ENCODE measurements at places on chromosomes 1 and 21.

DNA sequence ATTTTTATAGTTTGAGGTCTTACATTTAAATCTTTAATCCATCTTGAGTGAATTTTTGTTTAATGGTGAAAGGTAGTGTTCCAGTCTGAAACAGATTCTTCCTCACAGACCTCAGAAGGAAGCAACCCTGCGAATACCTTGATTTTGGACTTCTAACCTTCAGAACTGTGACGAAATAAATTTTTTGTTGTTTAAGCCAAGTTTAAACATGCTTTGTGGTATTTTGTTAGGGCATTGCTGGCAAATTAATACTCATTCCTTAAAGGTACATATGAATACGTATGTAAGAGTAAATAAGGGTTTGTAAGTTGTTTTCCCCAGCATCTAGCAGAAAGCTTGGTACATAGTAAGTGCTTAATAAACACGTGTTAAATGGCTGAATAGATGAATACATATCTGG, 100.3 kb downstream of the SEC16B start:
- no peak for DNase-seq

DNA sequence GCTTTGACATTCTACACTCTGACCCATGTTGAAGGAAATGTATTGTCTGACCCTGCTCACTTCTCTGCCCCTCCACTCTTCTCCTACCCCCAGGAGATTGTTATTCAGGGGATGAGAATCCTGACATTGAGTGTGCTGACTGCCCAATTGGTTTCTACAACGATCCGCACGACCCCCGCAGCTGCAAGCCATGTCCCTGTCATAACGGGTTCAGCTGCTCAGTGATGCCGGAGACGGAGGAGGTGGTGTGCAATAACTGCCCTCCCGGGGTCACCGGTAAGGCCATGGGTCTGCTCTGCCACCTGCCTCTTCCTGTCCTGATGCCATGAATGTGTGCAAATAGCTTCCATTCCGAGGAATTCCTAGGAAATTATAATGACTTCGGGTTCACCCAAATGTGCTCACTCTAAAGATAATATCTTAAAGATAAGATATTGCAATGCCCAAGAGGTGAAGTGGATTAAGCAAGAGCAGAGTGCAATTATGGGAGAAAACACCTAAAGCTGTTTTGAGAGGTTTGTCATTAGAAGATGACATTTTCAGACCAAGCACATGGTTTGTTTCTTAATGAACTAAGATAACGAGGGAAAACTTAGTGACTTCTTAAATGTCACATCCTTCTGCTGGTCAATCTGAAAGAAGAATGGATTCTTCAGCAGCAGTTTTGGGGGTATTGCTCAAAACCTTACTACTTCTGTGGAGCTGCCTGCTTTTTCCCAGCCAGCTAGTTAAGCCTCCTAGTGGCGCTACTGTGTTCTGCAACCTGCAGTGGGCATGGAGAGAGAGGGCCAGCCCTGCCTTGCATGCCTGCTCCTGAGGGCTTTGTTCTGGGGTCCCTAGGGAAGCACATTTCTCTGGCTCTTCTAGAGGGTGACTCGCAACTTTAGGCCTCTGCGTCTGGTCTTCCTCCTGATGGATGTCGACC, 41.6 kb downstream of the LAMC2 start:
- DNase-seq, result peak; percentile 60

GRCh38 chr1:246160905-246161304, 346.2 kb downstream of the SMYD3 start:
- DNase-seq, result no peak

DNA sequence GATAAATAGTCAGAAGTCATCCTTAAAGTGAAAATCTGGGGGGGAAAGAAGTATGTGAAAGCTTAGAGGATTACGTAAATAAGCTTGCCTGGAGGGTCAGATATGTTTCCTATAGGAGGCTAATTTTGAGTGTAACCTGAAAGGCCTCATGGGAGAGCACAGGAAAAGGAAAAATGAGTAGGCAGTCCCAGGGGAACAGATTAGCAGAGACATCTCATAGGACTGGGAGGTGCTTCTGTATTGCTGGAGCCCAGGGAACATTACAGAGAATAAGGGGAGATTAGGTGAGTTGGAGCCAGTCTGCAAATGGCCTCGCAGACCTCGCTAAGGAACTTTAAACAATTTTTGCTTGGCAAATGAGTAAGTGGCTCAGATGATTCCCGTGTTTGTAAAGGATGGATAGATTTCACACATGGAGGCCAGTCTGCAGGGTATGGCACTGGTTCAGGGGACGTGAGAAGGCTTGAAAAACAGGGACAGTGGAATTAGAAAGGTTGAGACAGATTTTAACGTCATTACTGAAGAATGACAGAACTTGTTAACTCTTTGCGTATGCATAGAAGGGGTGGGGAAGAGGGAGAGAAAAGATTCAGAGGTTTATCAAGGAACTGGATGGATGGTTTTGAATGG, 149.1 kb downstream of the GREM2 start:
- no peak for DNase-seq

- DNase-seq, result no peak
These were observed 88.0 kb upstream of the WLS start for GRCh38 chr1:68320349-68320748.

GRCh38 chr1:87327376-87328271, 1.1 kb upstream of the LMO4 start:
- DNase-seq, result no peak

GRCh38 chr1:64550510-64550909, 80.6 kb downstream of the CACHD1 start:
- DNase-seq, result no peak

- DNase-seq, result no peak
These were observed 7.5 kb downstream of the DYRK1A start for GRCh38 chr21:37374027-37374426.

DNA sequence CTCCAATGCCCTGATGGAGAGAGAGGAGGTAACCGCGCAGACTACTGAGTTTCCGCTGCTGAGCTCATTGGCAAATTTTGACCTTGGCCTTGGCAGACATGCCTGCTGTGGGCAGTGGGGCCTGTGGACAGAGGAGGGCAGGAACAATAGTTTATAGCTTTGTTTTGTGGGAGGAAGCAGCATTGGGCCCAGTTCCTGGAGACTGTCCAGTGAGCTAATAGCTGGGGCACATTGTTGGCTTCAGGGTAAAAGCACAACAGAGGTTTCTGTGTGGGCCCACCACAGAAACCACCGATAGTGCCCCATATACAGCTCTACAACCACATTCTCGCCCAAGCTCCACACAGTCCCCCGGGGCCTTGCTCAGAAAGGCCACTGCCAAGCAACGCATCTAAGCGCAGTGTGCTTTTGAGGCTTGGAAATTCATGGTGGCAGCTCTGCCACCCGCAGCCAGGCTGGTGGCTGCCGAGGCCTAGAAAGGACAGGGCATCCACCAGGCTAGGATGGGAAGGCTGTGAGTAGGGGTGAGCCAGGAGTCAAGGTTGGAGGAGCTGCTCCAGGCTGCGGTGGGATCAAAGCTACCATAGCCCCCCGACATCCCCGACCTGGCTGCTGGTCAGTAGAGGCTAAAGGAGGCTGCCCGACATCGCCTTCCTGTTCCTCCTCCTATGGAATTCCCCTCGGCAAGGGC, 43.2 kb downstream of the NEK2 start:
- no peak for DNase-seq

DNA sequence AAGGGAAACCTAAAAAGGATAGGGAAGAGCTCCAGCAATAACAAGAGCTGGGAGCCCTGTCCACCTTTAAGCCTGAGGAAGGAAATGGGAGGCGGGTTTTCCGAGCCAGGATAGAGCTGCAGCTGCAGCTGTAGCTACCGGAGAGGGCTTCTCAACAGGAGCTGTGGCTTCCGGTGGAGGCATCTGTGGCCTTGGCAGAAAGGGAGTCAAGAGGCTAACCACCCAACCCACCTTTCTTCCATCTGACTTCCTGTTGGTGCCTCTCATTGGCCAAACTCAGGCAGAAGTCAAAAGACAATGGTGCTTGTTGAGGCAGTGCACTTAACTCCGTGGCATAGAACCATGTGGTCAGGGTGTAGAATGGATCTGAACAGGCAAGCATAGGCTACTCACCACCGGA, 313.1 kb upstream of the DAB1 start:
- DNase-seq, result no peak

GRCh38 chr1:156803086-156803851, 13.4 kb downstream of the SH2D2A start:
- no peak for DNase-seq

DNA sequence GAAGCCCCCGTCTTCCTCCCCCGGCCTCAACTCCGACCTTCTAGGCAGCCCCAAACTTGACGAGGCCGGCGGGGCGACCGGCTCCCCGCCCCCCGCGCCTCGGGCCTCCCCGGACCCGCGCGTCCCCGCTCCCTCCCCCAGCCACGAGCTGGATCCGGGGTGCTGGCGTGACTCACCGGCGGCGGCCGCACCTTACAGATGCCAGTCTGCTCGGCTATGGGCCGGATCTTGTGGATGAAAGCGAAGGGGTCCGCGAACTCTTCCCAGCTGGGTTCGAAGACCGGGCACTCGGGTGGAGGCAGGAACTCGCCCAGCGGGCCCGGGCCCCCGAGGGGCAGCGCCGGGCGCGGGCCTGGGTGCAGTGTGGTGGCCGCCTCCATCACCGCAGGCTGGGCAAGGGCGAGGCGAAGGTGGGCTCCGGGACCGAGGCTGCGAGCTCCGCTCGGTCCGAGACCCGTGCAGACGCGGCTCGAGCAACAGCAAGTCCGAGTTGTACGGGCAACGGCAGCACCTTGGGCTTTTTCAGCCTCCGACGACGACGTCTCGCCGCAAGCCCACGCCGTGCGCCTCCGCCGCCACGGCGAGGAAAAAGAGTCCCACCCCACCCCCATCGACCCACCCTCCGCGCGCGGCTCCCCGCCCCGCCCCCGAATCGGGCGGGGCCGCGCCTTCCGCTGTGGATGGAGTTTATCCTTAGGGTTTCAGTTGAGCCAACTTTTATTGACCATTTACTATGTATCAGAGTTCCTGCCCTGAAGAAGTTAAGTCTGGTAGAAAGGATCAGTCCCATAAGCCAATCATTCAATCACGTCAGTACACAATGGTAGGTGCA, at the start of gene KDM5B:
Gene KDM5B, minus strand, starts transcription at position 496 of the 832 bp plus-strand sequence. Its CDS starts 116 bp downstream, at position 380.
- peak; percentile 84 for DNase-seq

- no peak for DNase-seq
These were observed 50.7 kb downstream of the UBE2T start for GRCh38 chr1:202291001-202291400.

DNA sequence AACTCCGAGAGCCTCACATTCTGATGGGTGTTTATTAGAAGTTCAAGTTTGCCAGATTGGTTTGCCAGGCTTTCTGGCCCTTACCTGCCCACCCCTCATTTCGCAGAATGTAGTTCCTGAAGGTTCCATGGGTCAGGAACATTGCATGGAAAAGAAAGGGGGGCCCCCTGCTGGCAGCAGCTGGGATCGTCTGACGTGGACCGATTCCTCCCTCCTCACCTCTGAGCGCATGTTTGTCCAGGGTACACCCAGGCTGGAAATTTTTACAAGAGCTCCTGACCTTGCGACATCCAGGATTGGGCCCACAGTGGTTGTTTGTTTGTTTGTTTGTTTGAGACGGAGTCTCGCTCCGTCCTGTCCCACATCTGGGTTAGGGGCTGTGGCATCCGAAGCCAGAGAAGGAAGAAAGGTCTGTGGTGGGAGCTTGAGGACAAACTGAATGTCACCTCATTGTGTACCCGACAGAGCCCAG, 126.0 kb upstream of the TMEM51 start:
- peak; percentile 67 for DNase-seq

DNA sequence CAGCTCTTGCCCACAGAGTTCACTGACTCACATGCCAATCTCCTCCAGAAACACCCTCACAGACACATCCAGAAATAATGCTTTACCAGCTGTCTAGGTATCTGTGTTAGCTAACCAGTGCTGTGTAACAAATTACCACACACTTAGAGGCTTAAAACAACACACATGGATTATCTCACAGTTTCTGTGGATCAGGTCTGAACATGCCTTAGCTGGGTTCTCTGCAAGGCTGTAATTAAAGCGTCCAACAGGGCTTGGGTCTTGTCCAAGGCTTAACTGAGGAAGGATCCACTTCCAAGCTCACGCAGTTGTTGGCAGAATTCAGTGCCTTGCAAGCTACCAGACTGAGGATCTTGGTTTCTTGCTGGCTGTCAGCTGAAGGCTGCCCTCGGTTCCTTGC, 92.5 kb upstream of the RGS4 start:
- DNase-seq, result no peak

- DNase-seq, result no peak
These were observed 365.7 kb upstream of the USP24 start for GRCh38 chr1:55580845-55581332.

- no peak for DNase-seq
These were observed 25.6 kb downstream of the ALPL start for GRCh38 chr1:21534674-21535378.

- no peak for DNase-seq
These were observed 231.3 kb downstream of the SDCCAG8 start for GRCh38 chr1:243487036-243487648.

GRCh38 chr1:199396456-199396855, 631.1 kb upstream of the NR5A2 start:
- DNase-seq, result no peak

DNA sequence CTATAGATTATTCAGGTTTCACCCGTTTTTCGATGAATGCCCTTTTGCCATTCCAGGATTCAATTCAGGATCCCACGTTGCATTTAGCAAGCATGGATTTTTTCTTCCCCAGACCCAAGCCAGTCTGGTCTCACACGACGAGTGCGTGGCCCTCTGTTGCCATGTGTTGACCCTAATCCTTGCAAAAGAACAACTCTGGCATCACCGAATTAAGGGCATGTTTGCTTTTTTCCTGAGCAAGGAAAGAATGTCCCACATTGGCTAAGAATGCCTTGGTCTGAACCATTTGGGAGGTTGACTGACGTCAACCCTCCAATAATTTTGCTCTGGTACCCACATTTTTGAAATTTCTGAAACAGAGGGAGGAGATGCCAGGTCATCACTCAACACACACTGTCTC, 153.0 kb upstream of the WNT4 start:
- peak; percentile 17 for DNase-seq

DNA sequence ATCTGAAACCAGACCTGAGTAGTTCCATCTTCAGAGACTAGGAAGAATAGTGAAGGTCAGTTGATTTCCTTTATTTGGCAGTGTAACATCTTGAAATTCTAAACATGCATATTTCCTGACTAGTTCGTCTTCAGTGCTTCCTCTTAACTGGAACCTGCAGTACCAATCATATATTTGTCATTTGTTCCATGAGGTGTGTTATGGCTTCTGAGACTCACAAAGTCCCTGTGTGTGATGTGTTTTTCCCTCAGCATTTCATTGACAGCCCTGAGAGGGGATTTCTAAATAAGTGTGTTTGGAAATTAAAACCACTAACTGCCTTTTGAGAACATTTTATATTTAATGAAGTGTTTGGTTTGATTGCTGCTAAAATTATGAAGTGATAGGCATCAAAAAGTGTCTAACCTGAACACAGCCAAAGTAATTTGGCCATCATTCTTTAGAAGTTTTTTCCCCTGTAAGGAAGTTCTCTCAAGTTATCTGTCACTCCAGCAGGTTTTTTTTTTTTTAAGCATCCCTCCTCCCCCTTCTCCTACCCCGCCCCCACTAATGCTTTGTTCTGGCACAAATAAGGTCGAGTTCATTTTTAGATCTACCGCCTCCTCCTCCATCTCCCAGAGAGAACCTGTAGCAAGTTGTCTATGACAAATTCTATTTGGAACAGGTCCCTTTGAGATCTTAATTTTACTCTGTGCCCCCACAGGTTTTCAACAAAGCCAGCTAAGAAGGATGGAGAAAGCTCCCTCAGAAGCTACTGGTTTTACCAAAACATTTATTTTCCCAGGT, 61.4 kb downstream of the TMEM200B start:
- no peak for DNase-seq

- no peak for DNase-seq
These were observed 473.2 kb downstream of the DSCAM start for GRCh38 chr21:40373761-40374160.

Measured in activated CD8-positive, alpha-beta memory T cell treated with anti-CD3 and anti-CD28 coated beads for 24 hours (primary cell).